ENCODE measurements at places on chromosomes 1 and 21.

- DNase-seq, result no peak
Measured at GRCh38 chr1:3019007-3019515, 2.2 kb upstream of the ACTRT2 start.

DNA sequence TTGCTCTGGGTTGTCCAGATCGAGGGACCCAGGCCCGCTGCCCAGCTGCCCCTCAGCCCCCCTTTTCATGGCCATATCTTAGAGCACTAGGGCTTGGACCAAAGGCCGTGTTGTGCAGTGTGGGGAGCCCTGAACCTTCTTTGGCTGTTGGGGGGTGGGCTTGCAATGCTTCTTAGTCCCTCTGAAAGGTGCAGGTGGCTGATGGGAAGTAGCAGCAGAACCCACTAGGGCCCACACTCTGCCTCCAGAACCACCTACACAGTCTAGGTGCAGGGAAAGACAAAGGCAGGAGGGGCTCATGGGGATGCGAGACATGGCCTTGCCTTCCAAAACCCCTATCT lies 2.3 kb upstream of the HPCA start:
- no peak for DNase-seq

- DNase-seq, result no peak
Measured at GRCh38 chr1:85203573-85204171, 2.9 kb upstream of the SYDE2 start.

DNA sequence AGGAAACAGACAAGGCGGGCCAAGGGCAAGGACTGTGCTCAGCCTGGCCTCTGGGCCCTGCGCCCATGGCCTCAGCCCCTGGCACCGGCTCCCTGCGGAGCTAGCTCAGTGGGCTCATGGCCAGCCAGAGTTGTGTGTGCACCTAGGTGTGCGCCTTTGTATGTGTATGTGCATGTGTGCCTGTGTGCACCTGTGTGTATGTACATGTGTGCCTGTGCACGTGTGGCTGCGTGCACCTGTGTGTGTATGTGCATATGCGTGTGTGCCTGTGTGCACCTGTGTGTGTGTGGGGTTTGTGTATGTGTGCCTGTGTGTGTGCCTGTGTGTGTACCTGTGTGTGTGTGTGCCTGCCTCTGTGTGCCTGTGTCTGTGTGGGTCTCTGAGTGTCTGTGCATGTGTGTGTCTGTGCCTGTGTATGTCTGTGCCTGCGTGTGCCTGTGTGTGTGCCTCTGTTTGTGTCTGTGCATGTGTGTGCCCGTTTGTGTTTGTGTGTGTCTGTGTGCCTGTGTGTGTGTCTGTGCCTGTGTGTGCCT lies 7.4 kb downstream of the GPR137B start:
- no peak for DNase-seq

DNA sequence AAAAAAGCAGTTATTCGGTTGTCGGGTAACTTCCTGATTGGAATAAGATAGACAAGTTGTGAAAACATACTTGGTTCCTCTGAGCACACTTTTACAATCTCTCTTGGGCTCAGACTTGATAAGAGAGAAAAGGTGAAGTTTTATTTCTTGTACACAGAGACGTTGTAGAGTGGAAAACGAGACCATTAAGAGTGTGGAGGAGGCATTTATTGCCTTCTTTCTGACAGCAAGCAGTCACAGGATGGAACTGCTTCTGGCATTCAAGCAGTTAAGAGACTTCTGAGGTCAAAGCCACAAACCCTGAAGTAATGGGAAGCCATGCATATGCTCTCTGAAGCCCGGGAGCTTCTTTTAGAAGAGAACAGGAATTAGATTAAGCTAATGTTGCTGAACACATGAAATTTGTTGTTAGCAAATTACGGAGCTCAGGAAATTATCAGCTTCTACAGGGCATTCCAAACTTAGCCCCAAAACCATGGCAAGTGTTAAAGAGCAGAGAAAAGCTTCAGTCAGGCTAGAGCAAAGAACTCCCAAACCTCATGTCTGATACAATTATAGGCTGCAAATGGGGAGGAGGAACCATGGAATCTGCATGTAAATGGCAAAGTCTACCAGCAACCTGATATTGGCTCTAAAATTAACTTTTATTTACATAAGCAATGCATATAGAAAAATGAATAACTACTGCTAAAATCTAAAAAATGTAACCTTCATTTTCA lies 26.0 kb downstream of the S1PR1 start:
- DNase-seq, result no peak

GRCh38 chr1:23246274-23246673 lies 29.0 kb upstream of the HTR1D start:
- no peak for DNase-seq

Measured in stimulated activated CD8-positive, alpha-beta memory T cell treated with anti-CD3 and anti-CD28 coated beads, Interleukin-2, amount 100 ng/mL, for 1 hour (primary cell).